Activated CD8-positive, alpha-beta T cell treated with anti-CD3 and anti-CD28 coated beads for 36 hours (primary cell): ENCODE measurements at places on chromosomes 2 and 18.

DNA sequence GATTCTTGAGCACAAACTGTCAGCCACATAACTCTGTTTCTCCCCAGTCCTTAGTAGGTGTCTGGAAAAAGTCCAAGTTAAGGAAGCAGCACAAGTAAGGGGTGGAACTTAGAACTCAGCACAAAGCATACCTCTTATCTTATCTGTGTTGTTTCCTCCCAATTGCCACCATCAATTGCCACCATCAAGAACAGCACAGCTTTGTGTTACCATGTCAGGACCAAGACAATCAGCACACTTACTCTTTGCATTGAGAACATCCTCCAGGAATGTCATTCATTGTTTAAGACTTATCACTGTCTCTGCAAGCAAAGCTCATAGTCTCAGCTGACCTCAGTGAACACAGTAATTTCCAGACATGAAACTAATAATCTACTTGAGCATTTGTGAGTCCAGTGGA, 212.7 kb upstream of the FSHR start:
- H3K4me1 ChIP-seq: no peaks in the 10 kb centered on the region
- no peaks in the 10 kb centered on the region for H3K27me3 ChIP-seq
- H3K4me3 ChIP-seq: no peak overlapping the region
- no peak overlapping the region for H3K27ac ChIP-seq
- H3K36me3 ChIP-seq: no peaks in the 10 kb centered on the region

GRCh38 chr2:37367984-37368383, 23.6 kb downstream of the QPCT start:
- no peaks in the 10 kb centered on the region for H3K4me1 ChIP-seq
- H3K27ac ChIP-seq: no peak overlapping the region
- no peaks in the 10 kb centered on the region for H3K36me3 ChIP-seq
- H3K4me3 ChIP-seq: no peak overlapping the region

DNA sequence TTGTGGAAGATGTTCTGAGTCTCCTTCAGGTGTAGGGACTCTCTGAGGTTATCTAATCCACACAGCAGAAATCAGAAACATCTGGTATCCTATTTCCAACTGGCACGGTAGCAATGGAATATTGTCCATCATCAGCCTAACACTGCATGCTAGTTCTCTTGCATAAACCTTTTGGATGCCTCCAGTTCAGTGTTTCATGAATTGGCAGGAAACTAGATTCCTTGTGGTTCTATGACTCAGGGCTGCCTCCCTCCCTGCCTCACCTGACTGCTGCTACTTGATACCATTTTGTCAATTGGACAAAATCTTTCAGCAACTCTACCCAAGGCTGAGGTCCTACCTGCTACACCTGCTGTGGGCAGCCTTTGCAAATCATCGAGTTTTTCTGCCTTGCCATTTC, 130.9 kb downstream of the TPGS2 start:
- H3K4me3 ChIP-seq: no peak overlapping the region
- DNase-seq: no peak
- no peaks in the 10 kb centered on the region for H3K4me1 ChIP-seq
- no peaks in the 10 kb centered on the region for H3K27me3 ChIP-seq
- H3K36me3 ChIP-seq: no peaks in the 10 kb centered on the region

- no peak for DNase-seq
- H3K27me3 ChIP-seq: no peaks in the 10 kb centered on the region
- H3K4me1 ChIP-seq: peaks cover 42% of the 10 kb centered on the region
Observed at GRCh38 chr2:162074928-162075688, 1.1 kb upstream of the DPP4 start.
